Ovary (tissue), 10 donors: ENCODE measurements at places on chromosomes 3 and 15.

DNA sequence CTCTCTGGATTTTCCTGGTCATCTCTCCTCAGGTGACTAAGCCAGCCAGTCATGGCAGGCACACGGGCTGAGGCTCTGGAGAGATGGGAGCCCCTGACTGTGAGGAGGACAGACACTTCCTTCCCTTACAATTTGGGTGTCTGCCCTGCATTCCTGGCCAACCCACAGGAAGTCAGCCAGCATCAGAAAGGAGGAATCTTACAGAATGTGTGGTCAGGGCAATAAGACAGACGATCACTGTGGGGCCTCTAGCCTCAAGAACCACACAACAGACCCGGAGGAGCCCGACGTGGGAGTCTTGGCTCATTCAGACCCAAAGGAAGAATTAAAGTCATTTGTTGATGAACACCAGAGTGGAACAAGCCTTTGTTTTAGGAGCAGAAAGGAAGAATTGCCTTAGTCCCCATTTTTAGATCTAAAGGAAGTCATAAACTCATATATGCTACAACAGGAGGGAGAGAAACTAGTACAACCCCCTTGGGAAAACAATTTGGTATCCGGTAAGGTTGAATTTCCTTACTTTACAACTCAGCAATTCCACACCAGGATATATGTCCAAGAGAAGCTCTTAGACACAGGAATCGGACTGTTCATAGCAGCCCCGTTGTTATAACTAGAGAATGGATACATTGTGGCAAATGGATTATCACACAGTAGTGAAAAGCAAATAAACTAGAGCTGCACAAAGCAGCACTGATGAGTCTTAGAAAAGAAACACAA lies 62.2 kb downstream of the ABTB1 start:
- no peaks in the 10 kb centered on the region for H3K36me3 ChIP-seq
- DNase-seq, result peak; percentile 46
- H3K27ac ChIP-seq, result no peak overlapping the region
- H3K4me1 ChIP-seq, result peaks cover 9% of the 10 kb centered on the region

GRCh38 chr15:65354835-65355172 lies 23.0 kb downstream of the IGDCC3 start:
- no peaks in the 10 kb centered on the region for H3K4me1 ChIP-seq
- no peak overlapping the region for H3K4me3 ChIP-seq
- DNase-seq, result no peak
- H3K27me3 ChIP-seq, result no peaks in the 10 kb centered on the region

GRCh38 chr15:71276336-71276665 lies 161.0 kb downstream of the THSD4 start:
- H3K4me1 ChIP-seq, result peaks cover 2% of the 10 kb centered on the region
- no peak overlapping the region for H3K4me3 ChIP-seq
- no peak for DNase-seq
- H3K27ac ChIP-seq, result no peak overlapping the region
- no peaks in the 10 kb centered on the region for H3K36me3 ChIP-seq
- H3K27me3 ChIP-seq, result no peaks in the 10 kb centered on the region

DNA sequence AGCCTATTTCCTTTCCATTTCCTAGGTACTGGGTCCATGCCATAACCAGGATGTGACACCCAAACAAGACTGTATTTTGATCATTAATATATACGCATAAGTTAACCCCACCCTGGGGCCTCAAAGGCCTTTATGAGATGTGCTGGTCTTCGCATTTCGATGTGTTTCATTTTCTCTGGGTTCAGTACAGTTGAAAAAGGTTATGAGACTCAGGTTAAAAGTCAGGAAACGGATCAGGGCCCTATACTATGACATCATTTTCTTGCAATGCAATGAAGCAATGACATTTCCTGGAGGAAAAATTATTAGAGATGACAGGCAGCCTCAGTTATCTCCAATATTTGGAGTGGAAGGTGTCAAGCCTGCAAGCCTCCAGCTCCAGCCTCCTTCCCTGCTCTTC lies 31.7 kb downstream of the TMEM212 start:
- no peaks in the 10 kb centered on the region for H3K27me3 ChIP-seq
- no peak overlapping the region for H3K27ac ChIP-seq
- H3K4me1 ChIP-seq, result peaks cover 15% of the 10 kb centered on the region
- no peak for DNase-seq
- H3K36me3 ChIP-seq, result no peaks in the 10 kb centered on the region

- DNase-seq, result no peak
- no peaks in the 10 kb centered on the region for H3K4me1 ChIP-seq
- H3K4me3 ChIP-seq, result no peak overlapping the region
- H3K27ac ChIP-seq, result no peak overlapping the region
Observed at GRCh38 chr3:4449043-4449805, 17.8 kb downstream of the SUMF1 start.

DNA sequence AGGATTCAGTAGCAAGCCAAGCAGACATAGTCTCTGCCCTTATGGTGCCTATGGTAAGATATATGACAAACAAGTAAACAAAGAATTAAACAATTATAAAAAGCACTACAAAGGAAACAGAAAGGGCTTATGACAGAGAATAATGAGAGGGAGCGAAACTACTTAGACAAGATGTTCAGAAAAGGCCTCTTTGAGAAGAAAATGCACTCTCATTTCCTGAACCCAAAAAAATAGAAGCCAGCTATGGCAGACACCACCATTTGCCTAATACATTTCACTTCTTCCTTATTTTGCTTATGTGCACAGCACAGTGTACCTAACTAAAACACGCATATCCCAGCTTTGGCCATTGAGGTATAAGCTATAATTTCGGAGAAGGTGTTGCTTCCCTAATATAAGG lies 465.5 kb upstream of the PPP2R3A start:
- DNase-seq, result no peak
- H3K4me3 ChIP-seq, result no peak overlapping the region
- H3K36me3 ChIP-seq, result no peaks in the 10 kb centered on the region
- peaks cover 3% of the 10 kb centered on the region for H3K4me1 ChIP-seq
- H3K27ac ChIP-seq, result no peak overlapping the region

- H3K27me3 ChIP-seq, result no peaks in the 10 kb centered on the region
- no peak overlapping the region for H3K27ac ChIP-seq
- no peaks in the 10 kb centered on the region for H3K36me3 ChIP-seq
- DNase-seq, result no peak
- no peak overlapping the region for H3K4me3 ChIP-seq
Observed at GRCh38 chr15:23420806-23421575, 26.1 kb downstream of the GOLGA6L2 start.

DNA sequence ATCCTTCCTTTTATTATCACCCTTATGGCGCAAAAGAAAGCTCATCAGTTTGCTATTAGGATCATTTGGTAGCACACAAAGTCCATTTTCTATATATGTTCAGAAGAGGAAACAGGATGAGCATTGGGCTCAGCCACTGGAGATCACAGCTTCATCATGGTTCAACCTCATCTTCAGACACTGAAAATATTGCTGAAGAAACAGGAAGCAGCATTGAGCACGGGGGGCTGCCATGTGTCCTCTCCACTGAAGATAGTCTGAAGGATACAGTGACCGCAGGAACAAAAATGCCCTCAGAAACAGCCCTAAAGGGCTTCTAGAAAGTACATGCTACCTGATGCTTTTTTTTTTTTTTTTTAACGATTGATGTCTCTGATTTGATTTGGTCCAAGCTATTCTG lies 835.3 kb upstream of the CFAP20DC start:
- no peaks in the 10 kb centered on the region for H3K4me1 ChIP-seq
- H3K27me3 ChIP-seq, result no peaks in the 10 kb centered on the region
- H3K27ac ChIP-seq, result no peak overlapping the region
